Left kidney (tissue), 8 donors: ENCODE measurements at places on chromosomes 6 and 20. TPM values are rescaled to one million over a fixed set of nuclear protein-coding genes. Genes with fewer than 3 reads are reported as not detected.
A peak's percentile ranks its signal among the peaks of the same experiment; 100 is the strongest.

GATA5 gene
- polyA plus RNA-seq, result 6.9 TPM

DNA sequence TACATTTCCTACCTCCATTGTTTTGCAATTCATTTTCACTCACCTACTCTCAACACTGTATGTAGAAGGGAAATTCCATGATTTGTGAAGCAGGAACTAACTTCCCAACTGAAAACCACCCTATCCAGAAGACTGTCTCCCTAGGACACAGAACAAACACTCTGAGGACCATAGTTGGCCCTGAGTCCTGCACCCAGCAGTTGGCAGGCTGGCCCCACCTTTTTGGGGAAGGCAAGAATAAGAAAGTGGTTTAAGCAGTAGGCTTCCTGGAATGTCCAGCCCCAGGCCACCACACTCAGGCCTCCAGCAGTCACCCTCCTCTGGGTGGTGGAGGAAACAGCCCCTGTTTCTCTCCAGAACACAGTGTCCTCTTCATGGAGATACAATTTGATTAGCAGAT is 258.8 kb downstream of the ARHGAP18 start:
- DNase-seq, result no peak

DNA sequence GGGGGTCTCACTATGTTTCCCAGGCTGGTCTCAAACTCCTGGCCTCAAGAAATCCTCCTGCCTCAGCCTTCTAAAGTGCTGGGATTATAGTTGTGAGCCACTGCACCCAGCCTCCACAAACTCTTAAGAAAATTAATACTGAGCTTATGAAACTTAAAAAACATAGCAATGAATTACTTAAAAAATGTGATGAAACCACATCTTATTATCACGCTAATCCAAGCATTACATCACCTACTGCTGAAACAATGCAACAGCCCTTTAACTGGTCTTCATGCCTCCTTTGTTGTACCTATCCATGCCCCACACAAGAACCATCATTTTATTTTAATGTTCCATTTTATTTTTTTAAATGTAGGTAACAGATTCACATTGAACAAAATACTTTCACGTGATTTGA is 24.9 kb downstream of the SESN1 start:
- no peak for DNase-seq

DNA sequence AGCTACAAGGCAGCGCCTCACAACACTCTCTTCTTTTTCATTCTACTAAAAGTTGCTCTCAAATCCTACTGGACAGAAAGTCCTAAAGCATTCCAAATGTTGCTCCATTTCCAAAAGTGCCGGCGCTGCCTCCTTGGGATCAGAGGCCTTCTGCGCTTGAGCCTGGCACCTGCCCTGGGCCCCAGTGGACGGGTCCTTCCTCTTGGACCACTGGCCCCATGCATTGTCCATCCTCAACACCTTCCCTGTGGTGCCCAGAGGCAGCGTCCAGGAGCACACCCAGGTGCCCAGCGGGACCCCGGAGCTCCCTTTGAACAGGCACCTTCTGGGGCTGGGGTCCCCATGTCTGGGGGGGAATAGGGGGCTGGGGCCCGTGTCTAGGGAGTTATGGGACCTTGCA is 205.2 kb downstream of the ERMARD start:
- DNase-seq, result no peak

RNF217 gene
- 21.2 TPM for polyA plus RNA-seq

DNA sequence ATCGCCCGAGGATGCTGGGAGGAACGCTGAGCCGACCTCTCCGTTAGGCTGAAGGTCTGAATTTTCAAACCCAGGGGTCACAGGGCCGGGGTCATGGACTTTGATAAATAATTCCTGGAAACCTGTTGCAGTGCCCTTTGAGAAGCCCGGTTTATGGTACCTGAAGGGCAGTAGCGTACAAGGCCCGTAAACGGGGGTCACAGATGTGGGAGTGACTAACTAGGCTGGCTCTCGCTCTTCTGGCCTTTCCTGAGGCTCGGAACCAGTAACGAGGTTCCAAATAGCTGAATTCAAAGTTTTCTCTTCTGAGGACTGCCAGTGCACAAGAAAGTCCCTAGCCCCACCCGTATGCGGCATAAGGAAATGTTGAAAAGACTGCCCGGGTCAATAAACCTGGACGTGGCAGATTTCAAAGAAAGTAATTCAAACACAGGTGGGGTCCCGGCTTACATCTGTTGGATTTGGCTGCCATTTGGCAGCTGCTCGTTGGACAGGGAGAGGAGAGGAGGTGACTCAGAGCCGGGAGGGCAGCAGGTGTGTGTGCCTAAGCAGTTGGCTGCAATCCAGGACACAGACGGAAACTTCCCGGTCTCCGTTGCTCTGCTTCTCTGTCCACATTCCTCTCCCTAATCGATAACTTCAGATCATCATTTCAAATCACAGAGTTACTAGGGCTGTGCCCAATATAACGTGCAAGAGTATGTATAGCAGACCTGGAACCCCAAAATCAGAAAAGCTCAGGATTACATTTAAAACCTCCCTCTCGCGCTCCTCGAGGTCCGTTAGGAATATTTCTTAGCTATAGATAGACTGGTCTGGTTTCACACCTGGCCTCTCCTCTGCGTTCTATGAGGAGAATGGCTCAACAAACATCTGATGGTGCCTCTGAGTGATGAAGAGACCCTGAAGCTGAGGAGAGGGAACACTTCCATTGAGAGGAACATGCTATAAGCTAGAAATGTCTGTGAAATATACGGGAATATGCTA is 765 bp upstream of the GMDS start:
- peak; percentile 63 for DNase-seq

GRCh38 chr20:58224097-58224496 is 4.4 kb downstream of the ANKRD60 start:
- DNase-seq, result no peak

DNA sequence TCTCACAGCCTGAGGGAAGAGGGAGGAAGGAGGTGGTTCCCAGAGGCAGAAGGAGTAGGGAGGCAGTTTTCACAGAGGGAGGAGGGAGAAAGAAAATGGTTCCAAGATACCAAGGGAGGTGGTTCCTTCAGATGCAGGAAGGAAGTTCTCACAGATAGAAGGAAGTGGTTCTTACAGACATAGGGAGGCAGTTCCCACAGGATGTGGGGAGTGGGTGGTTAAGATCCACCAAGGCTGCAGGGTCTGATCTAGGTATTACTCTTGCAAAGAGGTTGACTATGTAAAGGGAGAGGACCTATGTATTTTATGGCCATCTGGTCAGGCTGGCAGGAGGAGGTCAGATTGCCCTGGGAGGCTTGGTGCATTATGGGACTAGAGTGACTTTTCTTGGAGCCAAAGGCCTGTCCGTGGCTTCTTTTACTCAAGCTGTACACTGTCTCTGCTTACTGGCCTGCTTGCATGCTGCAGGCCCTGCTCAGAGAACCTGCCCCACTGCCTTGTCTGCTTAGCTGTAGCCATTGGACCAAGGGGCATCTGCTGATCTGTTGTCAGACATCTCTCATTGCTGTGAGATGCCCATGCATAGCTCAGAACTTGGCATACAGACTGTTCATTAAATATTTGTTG is 283.7 kb downstream of the DHX35 start:
- no peak for DNase-seq

TSPYL1 gene
- 103 TPM for polyA plus RNA-seq

GRCh38 chr6:146709036-146709622 is 110.4 kb downstream of the ADGB start:
- no peak for DNase-seq

- DNase-seq, result no peak
Measured at GRCh38 chr6:79081663-79082062, 3.6 kb upstream of the PHIP start.

- no peak for DNase-seq
Measured at GRCh38 chr6:80363501-80364122, 257.1 kb downstream of the BCKDHB start.

DNA sequence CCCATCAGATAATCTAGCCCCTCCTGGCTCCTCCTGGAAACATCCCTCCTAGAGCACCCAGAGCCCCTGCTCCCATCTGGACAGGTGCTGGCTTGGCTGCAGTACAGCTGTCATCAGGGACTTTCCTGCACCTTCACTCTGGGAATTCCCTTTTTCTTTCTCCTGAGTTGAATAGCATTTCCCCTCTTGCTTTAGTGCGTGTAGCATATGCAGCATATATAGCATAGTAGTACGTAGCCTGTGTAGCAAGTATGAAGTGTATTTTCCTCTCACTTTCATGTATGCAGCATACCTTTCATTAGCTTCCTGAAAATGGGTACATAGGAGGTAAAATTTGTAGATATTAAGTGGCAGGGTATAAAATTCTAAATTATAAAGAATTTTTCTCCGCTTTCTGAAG is 352.9 kb downstream of the ESR1 start:
- no peak for DNase-seq

LY6G6D gene
- not detected for polyA plus RNA-seq

GRCh38 chr6:137640086-137640485 is 145.9 kb upstream of the OLIG3 start:
- DNase-seq, result no peak

GRCh38 chr6:37536491-37537190 is 36.9 kb upstream of the CCDC167 start:
- no peak for DNase-seq

DNA sequence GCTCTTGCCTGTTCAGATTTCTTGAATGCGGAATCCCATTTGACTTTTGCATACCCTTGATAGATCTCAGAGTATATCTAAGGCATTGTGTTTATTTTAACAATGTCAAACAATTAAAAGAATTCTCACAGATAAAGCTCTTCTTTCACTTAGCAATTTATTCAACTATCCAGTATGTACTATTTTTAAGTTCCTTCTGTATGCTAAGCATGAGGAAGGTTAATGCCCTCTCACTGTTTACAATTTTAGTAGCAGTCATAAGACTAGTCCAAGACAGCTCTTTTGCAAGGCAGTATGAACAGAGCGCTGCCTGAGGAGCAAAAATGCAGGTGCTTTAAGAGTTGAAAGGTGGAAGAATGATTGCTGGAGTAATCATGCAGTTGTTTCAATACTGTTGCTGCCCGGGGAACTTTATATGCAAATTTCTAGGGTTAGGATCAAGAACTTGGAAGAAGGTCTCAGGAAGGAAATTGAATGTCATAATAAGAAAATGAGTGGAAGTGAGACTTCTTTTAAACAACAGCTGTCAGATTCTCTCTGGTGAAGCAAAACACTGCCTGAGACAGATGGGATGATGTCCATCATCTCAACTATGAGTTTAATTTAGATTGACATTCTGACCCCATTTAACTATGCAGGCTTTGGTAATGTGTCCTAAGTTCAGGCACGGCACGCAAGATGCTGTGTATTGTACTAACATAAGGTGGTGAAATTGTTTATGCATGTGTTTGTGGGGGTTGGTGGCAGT is 1303.5 kb upstream of the CITED2 start:
- no peak for DNase-seq

NPBWR2 gene
- polyA plus RNA-seq, result not detected

FAM83C gene
- not detected for polyA plus RNA-seq

DNA sequence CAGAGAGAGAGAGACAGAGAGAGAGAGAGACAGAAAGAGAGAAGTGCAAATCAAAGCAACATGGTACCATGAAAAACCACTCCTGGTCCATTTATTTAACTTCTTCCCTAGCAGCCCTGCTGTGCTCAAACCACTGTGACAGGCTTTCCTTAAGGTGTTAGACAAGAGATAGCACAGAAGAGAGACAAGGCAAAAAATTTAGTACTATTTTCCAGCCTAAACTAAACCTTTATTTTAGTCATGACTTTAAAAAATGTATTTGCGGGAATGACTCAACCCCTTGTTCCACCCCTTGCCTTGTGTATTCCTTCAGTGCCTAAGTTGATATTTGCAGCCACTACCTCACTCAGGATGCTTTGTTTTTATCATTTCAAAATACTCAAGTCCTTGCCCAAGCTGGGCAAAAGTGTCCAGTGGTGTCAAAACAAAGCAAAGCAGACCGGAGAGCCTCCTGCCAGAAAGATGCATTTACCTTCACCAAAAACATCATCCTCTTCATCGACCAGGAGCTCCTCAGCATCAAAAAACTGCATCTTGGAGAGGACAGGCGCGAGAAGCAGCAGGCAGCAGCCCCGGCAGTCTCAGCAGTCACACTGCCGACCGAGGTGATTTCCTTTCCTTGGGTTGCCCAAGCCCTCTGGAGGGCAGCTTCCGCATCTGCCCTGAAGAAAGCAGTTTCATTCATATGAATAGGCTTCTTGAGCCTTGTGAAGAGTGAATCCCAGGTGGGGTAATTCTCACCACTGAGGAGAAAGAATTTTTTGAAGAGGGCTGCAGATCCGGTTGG is at the start of gene RIPOR2:
Gene RIPOR2, minus strand, starts transcription at position 595 of the 787 bp plus-strand sequence. Its CDS starts 62 bp downstream, at position 533.
- no peak for DNase-seq

CRISP3 gene
- not detected for polyA plus RNA-seq

PHACTR1 gene
- polyA plus RNA-seq, result 20.1 TPM
